ENCODE measurements at places on chromosomes 7 and 10. TPM values are rescaled to one million over a fixed set of nuclear protein-coding genes. Genes with fewer than 3 reads are reported as not detected.

- no peaks in the 10 kb centered on the region for H3K36me3 ChIP-seq
- no peaks in the 10 kb centered on the region for H3K27me3 ChIP-seq
- peaks cover 17% of the 10 kb centered on the region for H3K4me1 ChIP-seq
- no peak for DNase-seq
- H3K27ac ChIP-seq, result no peak overlapping the region
Observed at GRCh38 chr10:77493239-77493806, 144.3 kb downstream of the KCNMA1 start.

- no peak overlapping the region for H3K27ac ChIP-seq
- peaks cover 7% of the 10 kb centered on the region for H3K4me1 ChIP-seq
Observed at GRCh38 chr7:55348502-55348901, 16.6 kb upstream of the LANCL2 start.

Gene SPDYE6
- not detected for total RNA-seq

Gene PRSS2
- total RNA-seq, result not detected

- no peak for DNase-seq
- no peaks in the 10 kb centered on the region for H3K27me3 ChIP-seq
- H3K4me1 ChIP-seq, result peaks cover 12% of the 10 kb centered on the region
- no peak overlapping the region for H3K4me3 ChIP-seq
- H3K36me3 ChIP-seq, result no peaks in the 10 kb centered on the region
- H3K27ac ChIP-seq, result peak overlapping the region; percentile 27
Observed at GRCh38 chr7:140621401-140622021, 19.1 kb downstream of the DENND2A start.

Data from vagina (tissue), 2 donors.